ENCODE measurements at places on chromosomes 6 and 20.

GRCh38 chr6:127606131-127606562, 29.2 kb downstream of the C6orf58 start:
- no peak for DNase-seq

GRCh38 chr6:130018744-130019325, 454 bp downstream of the L3MBTL3 start:
- peak; percentile 12 for DNase-seq

GRCh38 chr6:34979994-34980393, 90.9 kb downstream of the ANKS1A start:
- DNase-seq: no peak

DNA sequence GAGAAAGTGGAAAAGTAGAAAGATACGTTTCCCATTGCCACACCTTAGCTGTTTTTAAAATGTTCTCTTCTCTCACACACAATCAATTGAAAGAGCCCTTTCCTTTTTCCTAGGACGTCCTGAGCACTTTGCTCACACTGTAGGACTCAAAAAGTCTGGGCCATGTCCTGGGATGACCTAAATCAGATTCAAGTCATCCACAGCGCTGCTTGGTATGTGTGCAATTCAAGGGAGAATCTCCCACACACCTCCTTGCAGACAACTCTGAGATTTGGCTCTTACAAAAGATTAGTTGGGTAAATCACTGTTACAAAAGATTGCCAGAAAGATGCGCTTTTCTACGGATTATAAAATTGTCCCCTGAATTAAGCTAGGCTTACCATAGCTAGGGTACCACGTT, 130.1 kb downstream of the RNASET2 start:
- no peak for DNase-seq

- DNase-seq: no peak
Measured at GRCh38 chr6:44667226-44667625, 279.7 kb downstream of the CDC5L start.

DNA sequence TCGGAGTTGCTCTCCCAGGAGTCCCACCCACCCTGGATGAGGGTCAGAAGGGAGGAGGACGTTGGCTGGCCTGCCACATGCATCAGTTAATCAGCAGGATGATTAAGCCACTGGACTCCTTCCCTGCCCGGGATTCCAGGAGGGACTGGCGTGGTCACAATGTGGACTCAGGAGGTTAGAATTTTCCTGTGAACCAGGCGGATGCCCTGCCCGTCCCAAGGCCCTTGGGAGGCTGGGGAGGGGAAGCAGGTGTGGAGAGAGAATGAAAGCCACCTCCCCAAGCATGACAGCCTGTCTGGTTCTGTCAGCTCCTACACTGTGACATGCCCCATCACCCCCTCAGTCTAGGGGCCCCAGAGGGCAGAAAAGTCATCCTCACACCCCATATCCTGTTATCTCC, 11.6 kb upstream of the ITPR3 start:
- DNase-seq: no peak

DNA sequence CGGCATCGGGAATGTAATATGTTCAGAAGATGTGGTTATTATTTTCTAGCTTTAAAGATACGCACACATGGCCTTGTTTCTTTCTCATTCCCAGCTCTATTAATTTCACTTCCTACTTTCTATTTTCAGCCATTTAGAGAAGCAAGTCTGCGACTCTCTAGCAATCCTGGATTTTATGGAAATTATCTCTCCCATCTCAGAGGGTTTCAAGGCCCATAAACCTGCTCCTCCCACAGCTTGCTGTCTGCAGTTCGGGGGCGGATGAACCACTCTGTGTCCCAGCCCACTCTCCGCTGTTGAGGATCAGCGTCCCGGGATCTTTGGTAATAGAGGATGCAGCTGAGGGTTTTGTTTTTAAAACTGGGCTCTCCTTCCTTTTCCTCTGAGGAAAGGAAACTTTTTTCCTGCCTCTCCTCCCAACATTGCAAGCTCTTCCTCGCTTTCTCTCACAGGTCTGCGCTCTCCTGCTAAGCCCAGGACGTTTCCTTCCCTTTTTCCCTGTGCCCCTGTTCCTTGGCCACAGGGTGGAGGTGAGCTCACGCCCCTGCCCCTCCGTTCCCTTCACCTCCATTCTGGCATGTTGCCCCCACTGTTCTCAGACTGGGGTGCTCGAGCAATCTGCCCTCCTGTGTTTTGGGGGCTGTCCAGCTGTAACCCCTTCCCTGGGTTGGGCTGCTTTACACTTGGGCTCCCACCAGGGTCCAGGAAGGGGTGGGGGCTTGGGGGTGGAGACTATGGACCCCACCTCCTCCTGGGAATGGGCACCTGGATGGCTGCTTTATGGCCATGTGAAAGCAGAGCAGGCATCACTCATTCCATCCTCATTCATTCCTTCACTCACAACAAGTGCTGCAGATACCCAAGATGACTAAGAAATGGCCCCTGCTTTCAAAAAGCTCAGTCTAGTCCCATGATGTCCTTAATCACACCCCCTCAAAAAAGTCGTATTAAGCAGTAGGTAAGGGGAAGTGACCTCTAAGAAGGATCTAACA, 54.9 kb downstream of the ZBTB9 start:
- DNase-seq: no peak

Measured in stimulated activated CD8-positive, alpha-beta memory T cell treated with anti-CD3 and anti-CD28 coated beads, Interleukin-7, amount 100 ng/mL, for 4 hours (primary cell).